Effector memory CD8-positive, alpha-beta T cell (primary cell): ENCODE measurements at places on chromosomes 7 and 10.

DNA sequence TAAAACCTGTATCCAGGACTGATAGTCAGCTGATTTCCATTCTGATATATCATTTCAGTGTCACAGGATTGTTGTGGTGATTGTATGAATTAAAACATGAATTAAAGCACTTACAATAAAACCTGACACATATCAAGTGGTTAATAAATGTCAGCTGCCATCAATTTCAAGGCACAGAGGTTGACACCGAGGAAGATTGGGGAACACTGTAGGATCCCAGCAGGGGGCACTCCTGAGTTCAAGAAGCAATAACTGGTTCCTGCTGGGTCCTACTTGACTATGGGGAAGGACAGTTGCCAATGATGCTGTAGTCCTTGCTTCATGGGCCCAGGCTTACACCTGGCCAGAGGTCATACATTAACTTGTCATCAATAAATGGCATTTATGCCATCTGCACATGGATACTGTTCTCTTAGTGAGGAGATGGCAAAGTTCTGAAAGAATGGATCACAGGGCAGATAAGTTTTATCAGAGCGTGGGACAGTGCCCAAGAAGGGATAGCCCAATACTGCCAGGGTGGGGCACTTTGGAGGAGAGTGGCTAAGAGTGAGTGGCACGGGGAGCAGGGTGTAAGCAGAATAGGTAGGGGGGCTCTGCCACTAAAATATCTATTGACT is 24.1 kb downstream of the FZD1 start:
- DNase-seq, result no peak

- DNase-seq, result no peak
Measured at GRCh38 chr10:131570716-131571307, 259.3 kb upstream of the TCERG1L start.

DNA sequence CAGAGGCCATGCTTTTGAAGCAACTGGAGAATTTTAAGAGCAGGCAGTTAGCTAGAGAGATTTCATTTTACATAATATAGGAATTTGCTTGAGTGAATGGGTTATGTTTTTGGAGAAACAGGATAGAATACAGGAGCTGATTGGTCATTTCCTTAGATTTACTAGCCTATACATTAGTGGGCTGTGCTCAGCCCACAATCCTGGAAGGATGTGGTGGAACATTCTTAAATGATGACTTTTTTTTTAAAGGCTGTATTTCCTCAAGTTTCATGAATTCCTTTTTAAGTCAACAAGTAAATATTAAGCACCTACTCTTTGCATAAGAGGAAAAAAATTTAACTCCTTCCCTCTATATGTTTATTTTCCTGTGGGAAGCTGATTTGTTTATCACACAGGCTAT is 314.4 kb upstream of the BMPER start:
- DNase-seq, result no peak

DNA sequence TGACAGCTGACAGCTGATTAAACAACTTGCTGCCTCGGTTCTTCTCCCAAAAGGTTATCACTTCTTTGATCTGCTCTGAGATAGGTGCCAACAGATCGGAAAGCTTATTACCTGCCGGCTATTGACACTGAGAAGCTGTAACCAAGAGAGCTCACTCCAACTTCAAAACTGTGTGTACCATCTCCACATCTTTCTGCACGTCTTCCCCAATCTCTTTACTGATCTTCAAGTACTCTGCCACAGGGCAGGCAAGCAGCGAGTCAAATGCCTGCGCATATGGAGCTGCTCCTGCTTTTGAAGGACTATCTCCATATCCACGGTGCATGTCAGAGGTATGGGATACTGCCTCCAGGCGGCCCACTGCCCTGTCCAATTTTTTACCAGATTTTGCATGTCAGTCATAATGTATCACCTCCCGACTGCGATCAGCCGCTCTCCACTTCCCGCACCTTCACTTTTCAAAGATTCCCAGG is 352 bp upstream of the ZNF485 start:
- no peak for DNase-seq

DNA sequence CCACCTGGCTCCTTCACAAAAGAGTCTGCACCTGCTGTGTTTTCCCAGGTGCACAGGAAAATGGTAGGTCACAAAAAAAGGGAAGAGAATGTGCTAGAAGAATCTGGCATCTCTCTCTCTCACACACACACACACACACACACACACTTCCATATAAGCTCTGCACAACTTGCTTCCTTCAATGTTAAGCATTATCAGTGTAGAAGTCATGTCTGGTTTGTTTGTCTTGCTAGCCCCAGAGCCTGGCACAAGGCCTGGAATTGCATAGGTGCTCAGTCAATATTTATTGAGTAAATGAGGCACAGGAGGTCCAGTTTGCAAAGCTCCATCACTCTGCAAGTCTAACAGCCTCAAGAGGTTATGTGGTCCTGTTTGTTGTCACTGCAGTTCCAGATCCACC is 867.3 kb upstream of the AUTS2 start:
- DNase-seq, result no peak

GRCh38 chr10:73772281-73773151 is 9.3 kb upstream of the CHCHD1 start:
- peak; percentile 78 for DNase-seq

GRCh38 chr10:14598809-14599764 is 175.6 kb downstream of the FAM107B start:
- no peak for DNase-seq

DNA sequence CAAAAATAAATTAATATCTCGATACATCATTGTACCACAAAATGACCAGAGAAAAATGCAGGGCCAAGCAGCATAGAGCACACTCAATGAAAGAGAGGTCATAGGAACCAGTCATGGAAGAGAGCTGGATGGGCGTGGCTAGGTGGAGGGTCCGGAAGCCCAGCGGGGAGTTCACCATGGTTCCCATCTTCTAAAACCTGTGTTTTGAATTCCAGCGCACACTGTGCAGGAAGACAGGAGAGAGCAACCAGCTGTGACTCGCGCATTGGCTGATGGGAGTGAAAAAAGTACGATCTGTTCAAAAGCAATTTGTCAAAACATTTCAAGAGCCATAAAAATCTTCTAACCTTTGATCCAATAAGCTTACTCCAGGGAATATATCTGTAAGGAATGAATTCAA is 125.2 kb upstream of the NANOS1 start:
- no peak for DNase-seq

GRCh38 chr10:118714366-118714765 is 40.4 kb downstream of the CACUL1 start:
- no peak for DNase-seq
